ENCODE measurements at places on chromosomes 7 and 10. TPM values are rescaled to one million over a fixed set of nuclear protein-coding genes. Genes with fewer than 3 reads are reported as not detected.

DNA sequence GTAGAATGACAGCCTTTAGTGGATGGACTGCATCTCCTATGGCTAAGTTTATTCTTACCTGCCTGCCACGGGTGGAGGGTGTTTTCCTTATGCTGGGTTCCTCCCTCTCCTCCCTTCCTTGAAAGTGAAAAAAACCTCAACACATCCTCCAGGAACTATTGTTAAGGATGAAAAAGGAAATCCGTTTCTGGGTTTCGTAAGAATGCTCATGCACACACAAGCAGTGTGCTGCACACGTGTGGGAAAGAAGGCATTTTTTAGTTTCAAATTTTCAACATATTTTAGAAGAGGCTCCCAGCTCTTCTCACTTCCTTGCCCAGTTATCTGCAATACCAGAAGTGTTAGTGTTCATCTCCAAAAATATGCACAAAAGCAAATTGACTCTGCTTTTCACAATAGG lies 90.6 kb downstream of the FAM171A1 start:
- no peak for DNase-seq
- no peaks in the 10 kb centered on the region for H3K27me3 ChIP-seq
- H3K4me3 ChIP-seq, result no peak overlapping the region
- no peak overlapping the region for H3K27ac ChIP-seq

SPDYE5 gene
- not detected for total RNA-seq

- DNase-seq, result no peak
- peaks cover 45% of the 10 kb centered on the region for H3K36me3 ChIP-seq
- H3K27me3 ChIP-seq, result no peaks in the 10 kb centered on the region
- H3K27ac ChIP-seq, result peak overlapping the region; percentile 90
Observed at GRCh38 chr10:102653060-102653459, 8.8 kb downstream of the TRIM8 start.

C10orf62 gene
- total RNA-seq, result not detected

DNA sequence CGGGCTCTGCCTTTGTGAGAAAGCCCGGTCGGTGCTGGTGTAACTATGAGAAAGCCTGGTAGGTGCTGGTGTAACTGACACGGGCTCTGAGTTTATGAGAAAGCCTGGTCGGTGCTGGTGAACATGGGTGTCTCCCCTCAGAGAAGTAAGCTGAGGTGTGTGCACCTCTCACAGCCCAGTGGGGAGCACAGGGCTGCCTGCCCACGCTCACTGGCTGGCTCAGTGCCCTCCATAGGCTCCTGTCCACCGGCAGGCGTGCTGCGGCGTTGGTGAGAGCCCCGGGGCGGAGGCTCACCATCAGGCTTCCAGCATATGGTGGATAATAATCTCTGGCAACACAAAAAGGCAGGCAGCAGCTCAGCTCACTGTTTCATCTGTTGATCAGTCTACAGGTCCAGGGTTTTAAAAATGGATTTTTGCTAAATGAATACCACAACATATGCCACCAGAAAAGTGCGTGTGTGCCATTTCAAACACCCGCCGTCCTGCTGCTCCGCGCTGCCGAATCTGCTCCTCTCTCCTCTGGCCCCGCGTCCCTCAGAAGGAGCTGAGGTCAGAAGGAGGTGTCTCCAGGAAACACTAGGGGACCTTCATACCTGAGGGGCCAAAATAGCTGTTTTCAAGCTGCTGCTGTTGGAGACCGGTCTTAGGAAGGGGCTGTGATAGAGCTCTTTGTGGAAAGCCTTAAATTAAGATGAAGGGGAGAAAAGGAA lies 365.7 kb downstream of the DNAJB6 start:
- DNase-seq, result no peak
- no peaks in the 10 kb centered on the region for H3K36me3 ChIP-seq
- H3K27me3 ChIP-seq, result peaks cover 28% of the 10 kb centered on the region
- H3K4me3 ChIP-seq, result no peak overlapping the region
- no peak overlapping the region for H3K27ac ChIP-seq
- no peaks in the 10 kb centered on the region for H3K4me1 ChIP-seq

DNA sequence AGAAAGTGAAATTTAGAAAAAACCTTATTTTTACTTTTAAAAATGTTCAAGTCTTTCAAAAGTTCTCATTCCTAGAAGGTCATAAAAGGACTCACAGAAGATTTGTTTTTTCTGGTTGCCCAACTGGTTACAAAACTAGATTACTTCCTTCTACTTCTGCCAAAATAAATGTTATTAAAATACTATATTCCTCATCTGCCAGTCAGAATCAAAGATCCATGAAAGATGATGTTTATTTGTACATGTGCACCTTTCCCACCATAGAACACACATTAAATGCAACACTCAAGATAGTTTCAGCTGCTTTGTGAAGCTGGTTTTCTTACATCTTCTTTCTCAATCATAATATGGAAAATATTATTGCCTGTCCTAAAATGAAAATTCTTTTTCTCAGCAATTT lies 465.4 kb downstream of the ETV1 start:
- no peaks in the 10 kb centered on the region for H3K27me3 ChIP-seq
- H3K4me1 ChIP-seq, result no peaks in the 10 kb centered on the region

DNA sequence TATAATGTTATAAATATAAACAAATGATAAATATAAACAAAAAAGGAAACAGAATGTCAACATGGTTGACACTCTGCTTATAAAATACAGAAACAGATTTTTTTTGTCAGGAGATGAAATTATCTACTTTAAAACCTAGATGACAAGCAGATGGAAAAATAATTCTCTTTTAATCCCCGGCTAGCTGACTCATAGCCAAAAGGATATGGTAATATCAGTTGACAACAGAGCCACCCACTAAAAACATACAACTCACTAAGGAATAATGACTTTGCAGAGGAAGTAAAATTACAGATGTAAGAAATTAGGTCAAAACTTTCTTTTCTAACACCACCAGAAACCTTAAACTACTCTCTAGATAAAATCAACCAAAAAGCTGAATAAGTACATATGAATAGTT lies 131.1 kb upstream of the ABCB5 start:
- H3K36me3 ChIP-seq, result peaks cover 1% of the 10 kb centered on the region
- H3K27me3 ChIP-seq, result no peaks in the 10 kb centered on the region
- no peak for DNase-seq
- no peak overlapping the region for H3K27ac ChIP-seq
- H3K4me3 ChIP-seq, result no peak overlapping the region

DNA sequence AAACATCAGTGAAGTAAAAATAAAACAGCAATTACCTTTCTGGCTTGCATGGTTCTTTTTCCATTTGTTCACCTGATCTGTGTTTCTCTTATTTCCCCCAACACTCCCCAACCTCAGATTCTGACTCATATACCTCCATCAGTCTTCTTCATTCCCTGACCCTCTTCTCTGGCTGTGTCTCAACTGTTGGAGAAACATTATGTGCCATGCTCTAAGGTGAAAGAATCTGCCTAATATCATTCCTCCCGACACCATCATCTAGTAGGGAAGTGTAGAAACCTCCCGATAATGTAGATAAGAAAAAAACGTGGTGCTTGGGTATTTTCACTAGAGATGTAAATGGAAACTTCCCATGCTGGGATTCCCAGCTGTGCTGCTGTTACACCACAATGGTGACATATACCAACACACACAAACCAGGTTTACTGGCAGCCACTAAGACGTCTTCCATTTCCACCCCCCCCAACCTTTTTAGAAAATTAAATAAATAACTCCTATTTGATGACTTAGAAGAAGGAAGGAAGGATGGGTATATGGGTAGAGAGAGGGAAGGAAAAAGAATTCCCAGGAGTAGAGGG lies 63.4 kb downstream of the OSBPL3 start:
- peaks cover 91% of the 10 kb centered on the region for H3K4me1 ChIP-seq
- H3K4me3 ChIP-seq, result no peak overlapping the region
- H3K36me3 ChIP-seq, result peaks cover 27% of the 10 kb centered on the region
- peak overlapping the region; percentile 70 for H3K27ac ChIP-seq
- DNase-seq, result no peak

DNA sequence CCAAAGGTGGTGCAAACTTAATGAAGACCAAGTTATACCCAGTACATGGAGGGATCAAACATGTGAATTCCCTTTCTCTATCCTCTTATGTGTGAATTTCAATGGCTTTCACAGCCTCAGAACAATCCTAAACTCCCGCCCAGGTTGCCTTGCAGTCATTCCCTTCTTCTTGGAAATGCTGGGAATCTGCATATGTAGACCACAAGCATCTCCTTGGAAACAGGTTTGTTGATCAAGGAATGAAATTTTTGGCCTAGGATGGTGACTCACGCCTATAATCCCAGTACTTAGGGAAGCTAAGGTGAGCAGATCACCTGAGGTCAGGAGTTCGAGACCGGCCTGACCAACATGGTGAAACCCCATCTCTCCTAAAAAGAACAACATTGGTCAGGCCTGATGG lies 77.8 kb upstream of the ABI1 start:
- no peaks in the 10 kb centered on the region for H3K36me3 ChIP-seq
- peaks cover 2% of the 10 kb centered on the region for H3K4me1 ChIP-seq
- H3K27ac ChIP-seq, result no peak overlapping the region
- H3K27me3 ChIP-seq, result no peaks in the 10 kb centered on the region
- no peak for DNase-seq
- no peak overlapping the region for H3K4me3 ChIP-seq

GRCh38 chr10:69934768-69935167 lies 117.9 kb upstream of the MACROH2A2 start:
- no peaks in the 10 kb centered on the region for H3K36me3 ChIP-seq
- H3K4me3 ChIP-seq, result no peak overlapping the region
- no peak overlapping the region for H3K27ac ChIP-seq

DNA sequence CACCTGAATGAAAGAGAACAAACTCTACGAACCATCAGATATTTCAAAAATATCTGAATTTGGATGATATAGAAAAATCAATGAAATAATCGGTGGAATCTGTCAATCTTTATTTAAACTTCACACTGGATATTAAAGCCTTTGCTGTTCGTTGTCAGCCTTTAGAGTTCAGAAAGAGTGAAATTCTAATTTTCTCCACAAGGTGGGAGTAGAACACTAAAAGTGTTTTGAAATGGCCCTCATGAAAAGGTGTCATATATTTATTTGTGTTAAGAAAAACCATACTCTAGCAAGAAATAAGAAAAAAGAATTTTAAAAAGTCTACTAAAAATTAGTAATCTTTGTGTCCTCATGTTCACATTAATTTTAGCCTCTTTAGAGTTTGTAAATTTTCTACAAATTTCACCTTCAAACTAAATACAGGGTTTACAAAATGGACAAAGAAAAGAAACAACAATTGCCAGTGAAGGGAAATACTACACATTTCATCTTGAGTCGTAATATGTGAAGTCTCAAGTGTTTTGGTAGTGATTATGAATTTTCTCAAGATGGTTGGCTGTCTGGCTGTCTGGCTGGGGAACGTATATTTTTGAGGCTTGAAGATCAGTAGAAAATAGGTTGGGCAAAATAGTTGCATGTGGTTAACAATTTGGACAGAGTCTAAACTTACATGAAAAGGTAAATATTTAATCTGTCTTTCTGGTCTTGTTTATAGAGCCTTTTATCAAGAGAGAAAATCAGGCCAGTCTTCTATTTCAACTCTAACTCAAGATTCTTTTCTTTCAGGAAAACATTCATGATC lies 43.7 kb downstream of the DNAJB9 start:
- no peak overlapping the region for H3K4me3 ChIP-seq
- no peaks in the 10 kb centered on the region for H3K36me3 ChIP-seq
- H3K4me1 ChIP-seq, result no peaks in the 10 kb centered on the region
- no peak for DNase-seq
- no peak overlapping the region for H3K27ac ChIP-seq

DNA sequence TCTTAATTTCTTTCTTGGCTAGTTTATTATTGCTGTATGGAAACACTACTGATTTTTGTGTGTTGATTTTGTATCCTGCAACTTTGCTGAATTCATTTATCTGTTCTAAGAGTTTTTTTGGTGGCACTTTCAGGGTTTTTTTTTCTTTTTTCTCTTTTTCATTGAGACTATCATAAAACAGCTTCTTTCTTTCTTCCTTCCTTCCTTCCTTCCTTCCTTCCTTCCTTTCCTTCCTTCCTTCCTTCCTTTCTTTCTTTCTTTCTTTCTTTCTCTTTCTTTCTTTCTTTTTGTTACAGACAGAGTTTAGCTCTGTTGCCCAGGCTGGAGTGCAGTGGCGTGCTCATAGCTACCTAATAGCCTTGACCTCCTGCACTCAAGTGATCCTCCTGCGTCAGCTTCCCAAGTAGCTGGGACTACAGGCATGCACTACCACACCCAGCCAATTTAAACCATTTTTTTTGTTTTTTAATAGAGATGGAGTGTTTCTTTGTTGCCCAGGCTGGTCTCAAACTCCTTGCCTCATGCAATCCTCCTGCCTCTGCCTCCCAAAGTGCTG lies 72.3 kb downstream of the ZNF503 start:
- peaks cover 11% of the 10 kb centered on the region for H3K27me3 ChIP-seq
- H3K36me3 ChIP-seq, result no peaks in the 10 kb centered on the region
- DNase-seq, result no peak
- no peaks in the 10 kb centered on the region for H3K4me1 ChIP-seq
- H3K4me3 ChIP-seq, result no peak overlapping the region

GRCh38 chr7:74657692-74658177 lies at the start of gene GTF2I:
TSS of gene GTF2I (plus strand) at chr7:74657718. CDS start at chr7:74689129, 31,411 bp downstream.
- H3K4me1 ChIP-seq, result peaks cover 50% of the 10 kb centered on the region
- peaks cover 19% of the 10 kb centered on the region for H3K36me3 ChIP-seq
- no peaks in the 10 kb centered on the region for H3K27me3 ChIP-seq
- peak; percentile 50 for DNase-seq

CCDC3 gene
- total RNA-seq, result not detected

GRCh38 chr10:70481831-70482530 lies 3.4 kb downstream of the PALD1 start:
- no peak overlapping the region for H3K27ac ChIP-seq
- peaks cover 3% of the 10 kb centered on the region for H3K27me3 ChIP-seq
- peaks cover 30% of the 10 kb centered on the region for H3K4me1 ChIP-seq
- no peak for DNase-seq
- H3K36me3 ChIP-seq, result no peaks in the 10 kb centered on the region
- no peak overlapping the region for H3K4me3 ChIP-seq

TMEM176B gene
- total RNA-seq, result not detected

GRCh38 chr7:128456255-128456725 lies 612 bp downstream of the HILPDA start:
- peaks cover 53% of the 10 kb centered on the region for H3K4me1 ChIP-seq
- DNase-seq, result no peak
- H3K27me3 ChIP-seq, result peaks cover 11% of the 10 kb centered on the region
- peaks cover 44% of the 10 kb centered on the region for H3K36me3 ChIP-seq
- peak overlapping the region; percentile 83 for H3K4me3 ChIP-seq
